ENCODE measurements at places on chromosomes 13 and 19.

DNA sequence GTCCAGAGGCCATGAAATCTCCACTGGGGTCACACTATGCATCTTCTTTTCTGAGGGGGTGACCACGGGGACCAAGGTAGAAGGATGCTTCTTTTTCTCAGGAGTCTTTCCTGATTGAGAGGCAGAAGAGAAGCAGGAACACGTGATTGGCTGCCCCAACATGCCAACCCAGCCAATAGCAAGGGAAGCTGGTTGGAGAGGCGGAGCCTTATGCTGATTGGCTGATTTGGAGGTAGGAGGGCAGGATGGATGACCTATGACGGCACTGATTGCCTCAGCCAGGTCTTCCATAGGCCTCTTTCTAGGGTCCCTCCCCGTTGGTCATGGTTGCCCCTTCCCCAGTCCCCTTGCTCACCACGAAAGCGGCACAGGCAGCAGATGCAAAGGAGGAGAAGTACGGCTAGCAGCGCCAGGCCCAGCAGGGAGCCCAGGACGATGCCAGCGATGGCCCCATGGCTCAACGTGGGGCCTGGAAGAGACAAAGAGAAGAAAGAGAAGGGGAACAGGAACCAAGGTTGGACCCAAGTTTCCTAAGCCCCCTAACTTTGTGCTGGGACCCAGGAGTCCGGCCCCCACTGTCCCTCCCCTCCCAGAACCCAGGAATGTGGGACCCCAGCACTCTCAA, 8.0 kb downstream of the VSIG10L start:
- no peak for DNase-seq

- DNase-seq = no peak
These were observed 11.5 kb upstream of the CBY2 start for GRCh38 chr13:45690636-45691035.

DNA sequence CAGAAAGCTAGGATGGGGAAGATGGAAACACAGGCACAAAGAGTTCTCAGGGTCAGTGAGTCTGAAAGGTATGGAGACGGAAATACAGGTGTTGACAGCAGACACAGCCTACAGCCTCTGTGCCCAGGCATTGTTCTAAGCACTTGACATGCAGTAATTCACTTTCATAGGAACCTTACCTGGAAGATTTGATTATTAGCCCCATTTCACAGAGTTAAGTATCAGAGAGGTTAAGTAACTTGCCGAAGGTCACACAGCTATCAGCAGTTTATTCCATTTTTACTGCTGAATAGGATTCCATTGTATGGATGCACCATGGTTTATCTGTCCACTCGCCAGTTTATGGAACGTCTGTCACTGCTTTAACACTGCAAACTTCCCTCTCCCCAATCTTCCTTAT, 13.2 kb downstream of the KLK4 start:
- DNase-seq = no peak

DNA sequence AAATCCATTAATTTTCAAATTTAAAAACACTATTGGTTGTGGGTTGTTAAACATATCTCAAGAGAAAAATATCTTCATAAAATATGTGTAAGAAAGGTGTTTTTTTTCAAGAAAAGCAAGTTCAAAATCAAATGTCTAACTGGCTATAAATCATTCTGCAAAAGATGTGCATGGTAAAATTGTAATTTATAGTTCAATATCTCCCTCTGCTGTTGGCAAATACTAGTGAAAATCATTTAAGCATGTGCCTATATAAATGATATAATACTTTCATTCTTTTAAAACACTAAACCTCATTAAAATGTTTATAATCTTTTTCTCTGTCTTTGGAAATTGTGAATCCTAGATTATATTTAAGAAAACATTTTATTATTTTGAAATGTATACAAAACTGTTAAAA, 17.2 kb upstream of the SLITRK6 start:
- no peak for DNase-seq

DNA sequence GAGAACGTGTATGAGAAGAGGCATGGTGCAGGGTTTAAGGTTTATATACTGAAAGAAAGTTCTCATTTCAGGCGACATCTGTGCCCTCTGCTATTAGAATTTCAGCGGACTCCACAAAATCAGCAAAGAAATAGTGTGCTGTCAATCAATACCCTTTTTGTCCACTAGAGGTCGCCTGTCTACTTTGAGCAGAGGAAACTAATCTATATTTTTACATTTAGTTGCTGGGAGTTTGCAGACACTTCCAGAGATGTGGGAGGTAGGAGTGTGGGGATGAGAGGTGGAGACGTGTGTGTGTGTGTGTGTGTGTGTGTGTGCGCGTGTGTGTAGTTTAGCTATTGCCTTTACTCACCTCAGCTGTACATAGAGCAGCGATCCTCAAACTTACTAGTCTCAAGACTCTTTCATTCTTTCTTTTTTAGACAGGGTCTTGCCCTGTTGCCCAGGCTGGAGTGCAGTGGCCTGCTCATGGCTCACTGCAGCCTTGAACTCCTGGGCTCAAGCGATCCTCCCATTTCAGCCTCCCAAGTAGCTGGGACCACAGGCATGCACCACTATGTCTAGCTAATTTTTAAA, 9.7 kb downstream of the INAFM1 start:
- DNase-seq = no peak

DNA sequence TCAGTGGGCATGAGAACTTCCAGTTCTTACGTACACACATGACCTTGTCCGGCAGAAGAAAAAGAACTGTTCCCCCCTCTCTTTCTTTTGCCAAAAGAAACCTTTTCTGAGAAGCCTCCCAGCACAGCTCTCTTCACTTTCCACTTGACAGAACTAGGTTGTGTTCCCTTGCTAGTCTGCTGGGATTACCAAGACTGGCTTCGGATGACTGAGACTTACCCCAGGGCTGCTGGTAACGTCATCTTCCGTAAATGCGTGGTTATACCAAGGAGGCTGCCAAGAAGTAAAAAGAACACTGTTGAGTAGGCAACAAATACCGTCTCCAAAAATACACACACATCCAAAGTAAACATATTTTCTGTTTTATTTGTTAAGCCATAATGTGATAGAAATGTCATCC, 908.2 kb downstream of the EFNB2 start:
- DNase-seq = no peak

- no peak for DNase-seq
These were observed 1189.2 kb downstream of the EFNB2 start for GRCh38 chr13:105346141-105346775.

GRCh38 chr13:23844132-23844531, 45.1 kb downstream of the MIPEP start:
- no peak for DNase-seq

DNA sequence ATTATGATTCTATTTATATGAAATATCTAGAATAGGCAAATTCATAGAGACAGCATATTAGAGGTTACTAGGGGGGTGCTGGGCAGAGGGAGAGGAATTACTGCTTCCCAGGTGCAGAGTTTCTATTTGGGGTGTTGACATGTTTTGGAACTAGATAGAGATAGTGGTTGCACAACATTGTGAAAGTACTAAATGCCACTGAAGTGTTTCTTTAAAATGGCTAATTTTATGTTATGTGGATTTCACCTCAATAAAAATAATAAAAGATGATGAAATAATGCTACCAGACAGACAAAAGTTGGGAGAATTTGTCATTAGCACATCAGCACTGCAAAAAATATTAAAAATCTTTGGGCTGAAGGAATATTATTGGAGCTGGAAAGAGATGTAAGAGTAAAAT, 63.4 kb downstream of the SLC6A16 start:
- no peak for DNase-seq

- no peak for DNase-seq
These were observed 4.1 kb downstream of the TIMM13 start for GRCh38 chr19:2423071-2423914.

- no peak for DNase-seq
These were observed 25.8 kb downstream of the LDLR start for GRCh38 chr19:11115042-11115441.

DNA sequence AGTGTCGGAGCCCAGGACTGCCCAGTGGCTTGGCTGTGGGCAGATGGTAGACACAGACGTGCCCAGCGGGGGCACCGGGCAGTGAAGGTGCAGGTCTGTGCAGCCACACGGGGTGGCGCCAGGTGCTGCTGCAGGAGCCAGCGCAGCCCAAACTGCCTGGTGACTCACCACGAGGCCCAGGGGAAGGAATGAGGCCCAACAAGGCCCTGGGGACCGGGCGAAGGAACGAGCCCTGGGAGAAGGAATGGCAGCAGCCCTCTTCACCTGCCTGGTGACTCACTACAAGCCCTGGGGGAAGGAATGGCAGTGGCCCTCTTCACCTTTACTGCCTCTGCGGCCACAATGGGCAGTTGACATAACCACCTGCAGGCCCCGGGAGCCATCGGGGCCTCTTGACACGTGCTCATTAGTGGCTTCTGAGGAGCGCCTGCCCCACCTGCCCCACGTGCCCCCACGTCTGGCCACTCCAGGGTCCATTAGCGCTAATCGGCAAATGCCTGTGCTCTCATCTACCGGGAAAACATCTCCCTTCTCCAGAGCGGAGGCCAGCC, 9.3 kb downstream of the MED16 start:
- no peak for DNase-seq

DNA sequence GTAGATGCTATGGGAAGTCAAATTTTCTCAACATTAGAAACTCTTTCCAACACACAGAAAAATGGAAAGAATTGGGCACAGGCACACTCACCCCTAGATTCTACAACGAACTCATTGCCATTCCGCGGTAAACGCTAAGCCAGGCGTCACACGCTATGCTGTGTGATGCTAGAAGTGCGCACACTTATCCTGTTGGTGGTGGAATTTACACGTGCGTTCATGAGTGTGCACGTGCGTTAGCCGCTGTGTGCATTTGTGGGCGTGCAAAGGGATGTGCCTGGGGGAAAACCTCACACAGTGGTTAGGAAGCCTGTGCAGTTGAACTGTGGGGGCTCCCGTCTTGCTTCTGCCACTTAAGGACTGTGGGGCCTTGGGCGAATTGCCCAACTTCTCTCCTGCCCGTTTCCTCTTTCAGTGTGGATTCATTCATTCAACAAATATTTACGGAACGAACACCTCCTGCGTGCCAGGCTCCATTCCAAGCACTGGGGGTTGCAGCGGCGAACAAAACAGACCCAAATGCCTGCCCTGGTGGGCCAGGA, 7.7 kb downstream of the NFILZ start:
- no peak for DNase-seq

DNA sequence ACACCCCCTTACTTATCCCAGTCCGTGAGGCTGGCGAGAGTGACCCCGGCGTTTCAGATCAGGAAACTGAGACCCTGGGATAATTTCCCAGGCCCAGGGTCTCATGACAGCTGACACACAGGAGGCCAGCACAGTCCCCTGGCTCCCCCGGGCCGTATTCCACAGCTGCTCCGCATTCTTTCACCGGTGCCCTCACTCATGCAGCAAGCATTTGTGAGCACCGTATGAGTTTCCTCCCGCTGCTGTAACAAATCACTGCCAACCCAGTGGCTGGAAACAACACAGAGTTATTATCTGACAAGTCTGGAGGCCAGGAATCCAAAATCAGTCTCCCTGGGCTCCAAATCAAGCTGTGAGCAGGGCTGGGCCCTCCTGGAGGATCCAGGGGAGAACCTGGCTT, 21.3 kb downstream of the GADD45B start:
- no peak for DNase-seq

GRCh38 chr19:38277969-38278680, 13.8 kb downstream of the SPINT2 start:
- no peak for DNase-seq

All from H1 (cell line).